ENCODE measurements at places on chromosomes 5 and 9.

- DNase-seq, result no peak
Measured at GRCh38 chr9:96423322-96423984, 5.3 kb upstream of the ZNF367 start.

DNA sequence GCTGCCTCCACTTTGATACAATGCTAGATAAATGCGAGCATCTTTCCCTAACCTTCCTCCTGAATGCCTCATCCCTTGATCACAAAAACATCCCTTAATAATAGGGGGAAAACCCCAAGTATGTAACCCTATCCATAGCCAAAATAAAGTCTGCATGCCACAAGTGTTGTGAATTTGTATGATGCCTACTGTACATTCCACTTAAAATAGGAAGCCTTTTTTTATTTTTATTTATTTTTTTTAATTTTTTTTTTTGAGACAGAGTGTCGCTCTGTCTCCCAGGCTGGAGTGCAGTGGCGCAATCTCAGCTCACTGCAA lies 207.0 kb downstream of the AOPEP start:
- no peak for DNase-seq

DNA sequence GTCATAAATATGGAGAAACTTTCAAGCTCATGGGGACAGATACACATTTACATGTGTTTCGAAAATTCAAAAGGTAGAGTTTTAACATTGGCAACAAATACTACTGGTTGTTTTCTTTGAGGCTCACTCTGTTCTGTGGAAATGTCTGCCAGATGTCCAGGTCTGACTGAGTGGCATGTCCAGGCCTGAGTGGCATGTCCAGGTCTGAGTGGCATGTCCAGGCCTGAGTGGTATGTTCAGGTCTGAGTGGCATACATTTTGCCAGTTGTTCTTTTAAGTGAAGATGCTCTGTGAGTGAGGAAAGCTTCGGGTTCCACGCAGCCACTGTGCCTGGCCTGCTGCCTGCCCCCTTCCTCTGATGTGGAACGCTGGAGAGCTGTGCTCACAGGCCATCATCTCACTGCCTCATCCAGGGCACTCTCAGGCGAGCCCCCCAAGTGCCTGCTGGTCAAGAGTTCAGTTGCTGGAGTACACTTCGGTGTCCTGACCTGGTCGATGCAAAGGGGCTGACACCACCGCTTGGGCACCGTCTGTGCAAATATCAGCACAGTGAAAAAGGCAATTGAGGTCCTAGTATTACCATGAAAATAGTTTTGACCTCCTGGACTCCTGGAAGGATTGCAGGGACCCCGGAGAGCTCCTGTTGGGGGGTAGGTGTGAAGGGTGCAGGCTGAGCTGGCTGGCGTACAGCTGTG lies 89.9 kb downstream of the EHMT1 start:
- DNase-seq, result no peak

DNA sequence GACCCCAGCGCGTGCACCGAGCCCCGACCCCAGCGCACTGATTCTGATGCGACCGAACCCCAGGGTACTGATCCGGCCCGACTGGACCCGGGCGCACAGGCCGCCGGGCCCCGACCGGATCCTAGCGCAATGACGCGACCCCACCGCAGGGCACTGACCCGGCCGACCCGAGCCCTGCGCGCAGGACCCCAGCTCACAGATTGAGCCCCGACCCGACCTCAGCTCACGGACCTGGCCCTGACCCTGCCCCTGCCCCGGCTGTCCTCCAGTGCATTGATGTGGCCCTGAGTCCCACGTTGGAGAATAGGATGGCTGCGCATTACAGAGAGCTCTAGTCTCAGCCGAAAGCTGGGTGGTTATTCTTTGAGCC lies 438 bp downstream of the TRIP13 start:
- DNase-seq, result no peak

DNA sequence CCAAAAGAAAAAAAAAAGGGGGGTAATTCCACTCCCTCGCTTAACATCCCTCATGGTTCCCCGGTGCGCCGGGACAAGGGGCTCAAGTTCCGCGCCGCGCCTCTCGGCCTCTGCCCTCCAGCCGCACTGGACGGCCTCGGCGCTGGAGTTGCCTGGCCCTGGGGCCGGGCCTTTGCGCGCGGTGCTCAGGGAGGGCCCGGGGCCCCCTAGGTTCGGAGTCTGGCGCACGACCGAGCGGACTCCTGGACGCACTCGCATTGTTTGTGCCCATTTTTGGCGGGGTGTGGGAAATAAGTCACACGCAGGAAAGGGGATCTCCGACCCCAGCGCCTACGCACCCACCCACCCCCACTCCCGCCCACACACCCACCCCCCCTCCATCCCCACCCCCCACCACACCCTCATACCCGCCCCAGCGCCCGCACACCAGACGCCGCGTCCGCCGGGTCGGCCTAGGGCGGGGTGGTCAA lies 381 bp downstream of the MED22 start:
- no peak for DNase-seq

GRCh38 chr9:86912210-86912609 lies 35.1 kb downstream of the GAS1 start:
- no peak for DNase-seq

DNA sequence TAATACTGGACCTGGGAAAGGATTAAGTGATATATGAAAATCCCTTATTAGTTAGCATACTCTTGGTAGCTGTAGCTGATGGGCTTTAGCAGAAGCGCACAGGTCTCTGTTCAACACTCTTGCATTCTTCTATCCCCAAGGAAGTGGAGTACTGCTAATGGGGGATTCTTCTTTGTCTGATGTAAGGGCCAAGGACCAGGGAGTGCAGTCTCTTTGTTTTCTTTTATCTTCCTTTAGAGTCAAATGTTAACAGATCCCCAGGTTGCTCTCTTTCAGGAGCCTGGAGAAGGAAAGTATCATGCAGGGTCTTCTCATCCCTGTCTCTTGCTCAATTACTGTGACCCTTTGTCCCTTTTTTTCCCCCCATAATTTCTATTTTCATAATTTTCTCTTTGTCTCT lies 1146.9 kb upstream of the DMAC1 start:
- DNase-seq, result no peak

- DNase-seq, result no peak
Measured at GRCh38 chr5:14794583-14795230, 76.9 kb downstream of the ANKH start.

DNA sequence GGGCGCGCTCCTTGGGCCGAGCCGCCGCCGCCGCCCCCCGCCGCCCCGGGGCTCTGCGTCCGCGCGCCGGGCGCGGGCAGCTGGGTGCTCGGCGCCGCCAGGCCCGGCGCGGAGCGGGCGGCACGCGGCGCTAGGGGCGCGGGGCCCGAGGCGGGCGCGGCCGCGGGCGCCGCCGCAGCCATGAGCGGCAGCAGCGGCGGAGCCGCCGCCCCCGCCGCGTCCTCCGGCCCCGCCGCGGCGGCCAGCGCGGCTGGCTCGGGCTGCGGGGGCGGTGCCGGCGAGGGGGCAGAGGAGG lies 351 bp downstream of the TRIO start:
- DNase-seq, result no peak

GRCh38 chr5:149267241-149267973 lies 4.3 kb upstream of the AFAP1L1 start:
- DNase-seq, result no peak
